ENCODE measurements at places on chromosomes 12 and 14. TPM values are rescaled to one million over a fixed set of nuclear protein-coding genes. Genes with fewer than 3 reads are reported as not detected.
A peak's percentile ranks its signal among the peaks of the same experiment; 100 is the strongest.

- peaks cover 7% of the 10 kb centered on the region for H3K4me1 ChIP-seq
- H3K27ac ChIP-seq: peak overlapping the region; percentile 98
- DNase-seq: no peak
- H3K27me3 ChIP-seq: no peaks in the 10 kb centered on the region
These were observed 5.7 kb downstream of the FAM177A1 start for GRCh38 chr14:35051796-35052195.

GRCh38 chr12:19409376-19409775, 29.9 kb upstream of the AEBP2 start:
- no peaks in the 10 kb centered on the region for H3K36me3 ChIP-seq
- no peaks in the 10 kb centered on the region for H3K4me1 ChIP-seq
- no peak overlapping the region for H3K27ac ChIP-seq
- no peak overlapping the region for H3K4me3 ChIP-seq
- no peak for DNase-seq

DNA sequence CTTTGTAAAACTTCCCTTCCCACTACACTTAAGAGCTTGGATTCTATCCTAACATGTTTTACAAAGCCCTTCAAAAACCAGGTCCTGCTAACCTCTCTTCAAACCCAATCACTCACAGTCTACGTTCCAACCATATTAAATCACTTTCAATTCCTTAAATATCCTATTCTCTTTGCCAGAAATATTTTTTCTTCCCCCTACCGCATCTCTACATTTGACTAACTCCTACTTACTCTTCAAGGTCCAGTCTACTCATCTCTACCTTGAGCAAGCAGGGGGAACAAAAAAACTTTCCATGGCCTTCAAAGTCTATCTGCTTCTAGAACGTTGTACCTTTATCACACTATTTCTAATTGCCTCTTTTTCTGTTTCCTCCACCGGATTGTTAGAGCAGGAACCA, 6.1 kb downstream of the ERGIC2 start:
- H3K4me3 ChIP-seq: no peak overlapping the region
- H3K4me1 ChIP-seq: peaks cover 9% of the 10 kb centered on the region
- no peak overlapping the region for H3K27ac ChIP-seq

- H3K36me3 ChIP-seq: no peaks in the 10 kb centered on the region
- no peak overlapping the region for H3K4me3 ChIP-seq
- H3K4me1 ChIP-seq: no peaks in the 10 kb centered on the region
- H3K27ac ChIP-seq: no peak overlapping the region
These were observed 12.2 kb downstream of the TMTC2 start for GRCh38 chr12:82698708-82699564.

DNA sequence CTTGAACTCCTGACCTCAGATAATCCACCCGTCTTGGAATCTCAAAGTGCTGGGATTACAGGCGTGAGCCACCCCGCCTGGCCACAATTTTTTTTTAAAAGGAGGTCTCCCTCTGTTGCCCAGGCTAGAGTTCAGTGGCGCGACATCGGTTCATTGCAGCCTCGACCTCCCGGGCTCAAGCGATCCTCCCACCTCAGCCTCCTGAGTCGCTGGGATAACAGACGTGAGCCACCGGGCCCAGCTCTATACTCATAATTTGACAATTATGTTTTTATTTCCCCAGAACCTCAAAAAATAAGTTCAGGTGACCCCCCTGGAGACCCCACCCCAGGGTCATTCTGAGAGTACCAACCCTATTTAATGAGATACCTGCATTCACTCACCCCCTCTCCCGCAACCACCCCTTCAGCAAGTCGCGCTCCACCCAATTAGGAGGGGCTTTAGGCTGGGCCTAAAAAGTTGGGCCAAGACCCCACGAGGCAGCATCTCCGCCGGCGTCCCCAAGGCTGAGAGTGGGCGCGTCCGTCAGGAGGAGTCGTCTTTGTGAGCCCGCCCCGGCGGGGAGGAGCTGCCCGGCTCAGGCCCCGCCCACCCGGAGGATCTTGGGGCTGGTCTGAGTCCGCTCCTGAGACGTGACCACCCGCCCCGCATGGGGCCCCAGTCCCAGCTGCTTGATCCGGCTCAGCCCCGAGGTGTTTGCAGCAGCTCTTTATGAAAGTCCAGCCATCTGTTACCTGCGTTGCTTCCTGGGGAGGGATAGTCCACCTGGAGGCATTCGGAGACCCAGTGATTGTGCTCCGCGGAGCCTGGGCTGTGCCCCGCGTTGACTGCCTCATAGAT, at the start of gene ANKRD33:
Gene ANKRD33, plus strand, starts transcription at position 628 of the 840 bp plus-strand sequence. Its CDS starts 84 bp downstream, at position 712.
- peaks cover 3% of the 10 kb centered on the region for H3K27me3 ChIP-seq
- no peaks in the 10 kb centered on the region for H3K36me3 ChIP-seq
- H3K4me3 ChIP-seq: no peak within 1 kb of the TSS
- H3K4me1 ChIP-seq: peaks cover 13% of the 10 kb centered on the region

- no peaks in the 10 kb centered on the region for H3K27me3 ChIP-seq
- H3K27ac ChIP-seq: peak overlapping the region; percentile 81
- no peak overlapping the region for H3K4me3 ChIP-seq
- H3K36me3 ChIP-seq: peaks cover 20% of the 10 kb centered on the region
These were observed 67.0 kb downstream of the ANKRD9 start for GRCh38 chr14:102442241-102443211.

DNA sequence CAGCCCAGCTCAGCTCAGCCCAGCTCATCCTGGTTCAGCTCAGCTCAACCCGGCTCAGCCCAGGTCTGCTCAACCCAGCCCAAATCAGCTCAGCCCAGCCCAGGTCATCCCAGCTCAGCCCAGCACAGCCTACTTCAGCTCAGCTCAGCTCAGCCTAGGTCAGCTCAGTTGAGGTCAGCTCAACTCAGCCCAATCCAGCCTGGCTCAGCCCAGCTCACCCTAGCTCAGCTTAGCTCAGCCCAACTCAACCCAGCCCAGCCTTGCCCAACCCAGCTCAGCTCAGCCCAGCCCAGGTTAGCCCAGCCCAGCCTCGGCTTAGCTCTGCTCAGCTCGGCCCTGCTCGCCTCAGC, 332.3 kb downstream of the TMEM121 start:
- H3K27ac ChIP-seq: no peak overlapping the region
- H3K4me3 ChIP-seq: no peak overlapping the region
- H3K36me3 ChIP-seq: no peaks in the 10 kb centered on the region
- peaks cover 3% of the 10 kb centered on the region for H3K27me3 ChIP-seq
- peak; percentile 4 for DNase-seq

- no peak for DNase-seq
- no peak overlapping the region for H3K4me3 ChIP-seq
- no peak overlapping the region for H3K27ac ChIP-seq
These were observed 29.9 kb downstream of the RXYLT1 start for GRCh38 chr12:63809566-63809965.

DNA sequence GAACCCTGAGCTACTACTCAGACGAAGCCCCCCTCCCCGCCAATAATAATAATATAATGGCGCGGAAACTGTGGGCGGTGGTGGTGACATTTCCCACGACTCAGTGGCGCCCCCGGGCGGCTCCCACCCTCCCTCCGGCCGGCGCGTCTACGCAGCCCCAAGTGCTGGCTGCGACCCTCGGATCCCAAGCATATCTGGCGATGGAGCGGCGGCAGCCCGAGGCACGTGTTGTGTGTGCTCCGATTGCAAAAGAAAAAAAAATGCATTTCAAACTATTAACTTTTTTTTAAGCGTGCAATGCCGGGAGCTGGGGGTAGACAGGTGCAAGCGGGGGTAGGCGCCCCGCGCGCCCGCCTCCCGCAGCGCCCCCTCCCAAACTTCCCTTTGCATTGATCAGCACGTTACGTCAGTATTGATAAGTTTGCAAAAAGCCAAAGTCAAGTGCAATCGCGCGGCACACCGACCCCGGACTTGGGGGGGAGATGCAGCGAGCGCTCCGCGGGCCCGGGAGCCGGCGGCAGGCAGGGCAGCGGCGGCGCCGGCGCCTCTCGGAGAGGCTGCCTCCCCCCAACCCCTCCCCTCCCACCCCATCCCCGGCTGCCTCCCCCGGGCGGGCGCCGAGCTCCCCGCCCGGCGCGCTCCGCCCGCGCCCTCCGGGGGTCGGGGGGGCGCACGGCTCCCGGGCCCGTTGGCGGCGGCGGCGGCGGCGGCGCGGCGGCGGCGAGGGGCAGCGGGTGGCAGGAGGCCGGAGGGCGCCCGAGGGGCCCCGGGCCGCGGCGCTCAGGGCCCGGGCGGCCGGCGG, 113.1 kb upstream of the MYL2 start:
- H3K27ac ChIP-seq: no peak overlapping the region
- no peaks in the 10 kb centered on the region for H3K36me3 ChIP-seq
- H3K27me3 ChIP-seq: peaks cover 97% of the 10 kb centered on the region
- H3K4me3 ChIP-seq: no peak overlapping the region

GRCh38 chr12:30243426-30243825, 452.2 kb downstream of the IPO8 start:
- H3K4me1 ChIP-seq: no peaks in the 10 kb centered on the region
- no peaks in the 10 kb centered on the region for H3K36me3 ChIP-seq
- H3K27ac ChIP-seq: no peak overlapping the region
- no peak overlapping the region for H3K4me3 ChIP-seq
- no peaks in the 10 kb centered on the region for H3K27me3 ChIP-seq
- no peak for DNase-seq

DNA sequence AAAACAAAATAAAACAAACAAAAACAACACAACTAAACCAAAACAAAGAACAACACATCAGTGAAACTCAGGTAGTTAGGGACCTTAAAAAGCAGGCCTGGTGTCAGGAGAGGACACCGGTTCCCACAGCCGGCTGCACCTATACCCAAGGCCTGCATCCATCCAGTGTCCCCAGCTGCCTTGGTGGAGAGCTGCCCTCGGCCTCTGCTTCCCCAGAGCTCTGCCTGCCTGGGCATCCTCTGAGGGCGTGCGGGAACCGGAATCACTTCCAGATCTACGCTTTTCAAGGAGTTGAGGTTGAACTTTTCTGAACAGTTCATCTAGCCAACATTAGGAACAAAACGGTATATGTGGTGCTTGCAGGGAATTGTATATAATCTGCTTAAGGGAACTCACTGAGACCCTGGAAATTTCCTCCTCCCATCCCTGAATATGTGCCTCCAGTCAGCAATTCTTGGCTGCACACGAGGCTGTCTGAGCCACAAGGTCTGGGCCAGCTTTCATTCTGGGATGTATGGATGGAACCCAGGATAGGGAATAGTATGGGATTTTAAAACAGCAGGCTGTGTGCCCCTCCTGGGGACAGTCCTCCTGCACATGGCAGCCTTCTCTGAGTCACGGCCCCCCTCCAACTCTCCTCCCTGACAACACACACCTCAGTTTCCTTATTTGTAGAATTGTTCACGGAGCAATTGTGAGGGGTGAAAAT, 319.0 kb upstream of the RTL1 start:
- no peak overlapping the region for H3K27ac ChIP-seq
- no peaks in the 10 kb centered on the region for H3K36me3 ChIP-seq
- H3K4me1 ChIP-seq: peaks cover 8% of the 10 kb centered on the region
- no peak for DNase-seq

- no peaks in the 10 kb centered on the region for H3K27me3 ChIP-seq
- peaks cover 6% of the 10 kb centered on the region for H3K36me3 ChIP-seq
- H3K4me1 ChIP-seq: peaks cover 8% of the 10 kb centered on the region
- no peak overlapping the region for H3K27ac ChIP-seq
- no peak for DNase-seq
These were observed 69.6 kb downstream of the SLC41A2 start for GRCh38 chr12:104888481-104888880.

GRCh38 chr12:89765959-89766824, 57.6 kb upstream of the ATP2B1 start:
- no peaks in the 10 kb centered on the region for H3K27me3 ChIP-seq
- DNase-seq: no peak
- H3K4me3 ChIP-seq: no peak overlapping the region
- no peaks in the 10 kb centered on the region for H3K4me1 ChIP-seq
- H3K27ac ChIP-seq: no peak overlapping the region

DNA sequence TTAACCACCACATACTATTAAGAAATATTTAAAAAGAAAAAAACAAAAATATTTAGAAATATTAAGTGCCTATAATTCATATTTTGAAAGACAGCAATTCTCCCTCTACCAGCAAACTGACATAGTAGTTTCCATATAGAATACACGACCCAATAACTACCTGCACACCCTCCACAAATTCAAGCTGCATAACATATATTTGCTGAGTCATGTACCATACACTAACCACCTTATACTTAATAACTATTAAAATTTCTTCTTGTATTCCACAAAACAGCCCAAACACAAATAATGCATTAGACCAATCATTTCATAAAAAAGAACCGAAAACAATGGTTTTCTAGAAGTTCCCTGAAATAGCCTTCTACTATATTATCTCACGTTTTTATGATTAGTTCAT, 21.7 kb downstream of the GTF2A1 start:
- no peaks in the 10 kb centered on the region for H3K4me1 ChIP-seq
- no peak overlapping the region for H3K27ac ChIP-seq
- no peak overlapping the region for H3K4me3 ChIP-seq
- peaks cover 68% of the 10 kb centered on the region for H3K36me3 ChIP-seq
- H3K27me3 ChIP-seq: no peaks in the 10 kb centered on the region
- no peak for DNase-seq

- peak; percentile 63 for DNase-seq
- H3K36me3 ChIP-seq: no peaks in the 10 kb centered on the region
- H3K27ac ChIP-seq: peak overlapping the region; percentile 88
- H3K4me1 ChIP-seq: peaks cover 24% of the 10 kb centered on the region
These were observed 835 bp downstream of the FGD4 start for GRCh38 chr12:32400114-32400672.

DNA sequence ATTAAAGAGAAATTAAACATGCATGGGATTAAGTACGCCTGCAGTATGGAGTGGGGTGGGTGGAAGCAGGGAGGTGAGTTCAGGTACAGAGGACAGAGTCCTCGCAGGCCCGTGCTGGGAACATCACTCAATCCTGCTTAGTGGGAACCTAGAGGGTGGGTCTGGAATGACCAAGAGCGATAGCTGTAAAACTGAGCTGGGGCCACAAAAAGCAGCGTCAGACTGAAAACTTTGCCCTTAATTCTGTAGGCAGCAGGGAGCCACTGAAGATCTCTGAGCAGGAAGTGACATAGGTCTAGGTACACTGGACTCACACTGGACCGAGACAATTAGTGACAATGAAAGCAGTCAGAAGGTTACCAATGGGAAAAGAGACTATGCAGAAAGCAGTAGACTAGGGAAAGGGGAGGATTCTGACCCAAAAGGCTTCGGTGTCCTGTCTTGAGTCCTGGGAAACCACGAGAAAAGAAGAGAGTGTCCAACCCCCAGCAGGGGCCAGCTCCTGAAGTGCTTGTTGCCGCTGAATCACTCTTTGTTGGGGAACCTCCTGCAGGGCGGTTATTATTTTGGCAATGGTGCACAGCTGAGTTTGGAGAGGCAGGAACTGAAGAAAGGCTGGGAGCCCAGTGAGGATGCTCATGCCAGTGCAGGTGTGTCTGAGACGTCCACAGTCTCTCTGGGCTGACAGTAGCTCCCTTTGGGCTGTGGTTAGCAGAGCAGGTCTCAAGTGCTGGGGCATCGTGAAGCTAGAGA, 97.4 kb downstream of the PLXNC1 start:
- no peaks in the 10 kb centered on the region for H3K4me1 ChIP-seq
- no peak for DNase-seq
- H3K27ac ChIP-seq: no peak overlapping the region
- H3K4me3 ChIP-seq: no peak overlapping the region
- no peaks in the 10 kb centered on the region for H3K36me3 ChIP-seq

GRCh38 chr12:56591961-56592360, 38.2 kb downstream of the BAZ2A start:
- DNase-seq: no peak
- H3K4me3 ChIP-seq: no peak overlapping the region
- no peaks in the 10 kb centered on the region for H3K27me3 ChIP-seq
- no peak overlapping the region for H3K27ac ChIP-seq

The MGST1 gene
- 192 TPM for total RNA-seq

The RTN1 gene
- 4.9 TPM for total RNA-seq

The PRH1 gene
- 11.3 TPM for total RNA-seq

The KRT80 gene
- total RNA-seq: not detected

The LRP1-AS gene
- total RNA-seq: not detected

The DNAJC22 gene
- 43.8 TPM for total RNA-seq

The RNASE1 gene
- 235 TPM for total RNA-seq

The KRT71 gene
- total RNA-seq: not detected

The PTGDR gene
- 27.8 TPM for total RNA-seq

Measured in transverse colon (tissue), 4 donors.